Choroid plexus epithelial cell (primary cell): ENCODE measurements at places on chromosomes 4 and X.

- DNase-seq = no peak
These were observed 77.6 kb downstream of the CFAP299 start for GRCh38 chr4:80413086-80413485.

DNA sequence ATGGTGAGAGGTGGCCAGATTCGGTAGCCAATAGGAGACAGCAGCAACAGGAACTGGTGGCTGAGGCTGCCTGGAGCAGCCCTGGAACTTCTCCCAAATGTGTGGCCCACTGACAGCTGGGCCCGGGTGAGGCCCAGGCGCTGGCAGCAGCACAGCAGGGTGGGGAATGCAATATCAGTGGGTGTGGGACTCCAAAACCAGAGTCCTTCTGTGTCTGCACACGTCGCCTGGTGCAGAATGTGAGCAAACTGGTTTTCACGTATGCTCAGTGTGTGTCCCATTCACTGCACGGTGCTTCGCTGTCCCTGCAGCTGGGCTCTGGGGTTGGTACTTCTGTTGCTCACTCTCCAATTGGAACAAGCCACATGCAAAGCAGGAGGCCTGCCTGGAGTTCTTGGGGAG lies 14.4 kb upstream of the CENPU start:
- DNase-seq = no peak

DNA sequence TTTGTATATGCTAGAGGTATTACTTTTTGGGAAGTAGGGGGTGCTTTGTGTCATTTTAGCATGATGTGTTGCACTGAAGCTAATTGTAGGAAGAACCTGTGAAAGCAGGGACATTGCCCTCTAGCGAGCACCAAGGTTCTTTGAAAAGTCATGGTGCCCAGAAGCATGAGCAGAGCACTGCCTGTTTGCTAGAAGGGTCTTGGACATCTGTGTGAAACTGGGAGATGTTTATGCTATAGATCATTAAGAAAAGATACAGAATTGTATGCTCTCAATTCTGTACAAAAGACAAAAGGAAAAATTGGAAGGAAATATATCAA lies 14.7 kb downstream of the GRPR start:
- DNase-seq = peak; percentile 17

DNA sequence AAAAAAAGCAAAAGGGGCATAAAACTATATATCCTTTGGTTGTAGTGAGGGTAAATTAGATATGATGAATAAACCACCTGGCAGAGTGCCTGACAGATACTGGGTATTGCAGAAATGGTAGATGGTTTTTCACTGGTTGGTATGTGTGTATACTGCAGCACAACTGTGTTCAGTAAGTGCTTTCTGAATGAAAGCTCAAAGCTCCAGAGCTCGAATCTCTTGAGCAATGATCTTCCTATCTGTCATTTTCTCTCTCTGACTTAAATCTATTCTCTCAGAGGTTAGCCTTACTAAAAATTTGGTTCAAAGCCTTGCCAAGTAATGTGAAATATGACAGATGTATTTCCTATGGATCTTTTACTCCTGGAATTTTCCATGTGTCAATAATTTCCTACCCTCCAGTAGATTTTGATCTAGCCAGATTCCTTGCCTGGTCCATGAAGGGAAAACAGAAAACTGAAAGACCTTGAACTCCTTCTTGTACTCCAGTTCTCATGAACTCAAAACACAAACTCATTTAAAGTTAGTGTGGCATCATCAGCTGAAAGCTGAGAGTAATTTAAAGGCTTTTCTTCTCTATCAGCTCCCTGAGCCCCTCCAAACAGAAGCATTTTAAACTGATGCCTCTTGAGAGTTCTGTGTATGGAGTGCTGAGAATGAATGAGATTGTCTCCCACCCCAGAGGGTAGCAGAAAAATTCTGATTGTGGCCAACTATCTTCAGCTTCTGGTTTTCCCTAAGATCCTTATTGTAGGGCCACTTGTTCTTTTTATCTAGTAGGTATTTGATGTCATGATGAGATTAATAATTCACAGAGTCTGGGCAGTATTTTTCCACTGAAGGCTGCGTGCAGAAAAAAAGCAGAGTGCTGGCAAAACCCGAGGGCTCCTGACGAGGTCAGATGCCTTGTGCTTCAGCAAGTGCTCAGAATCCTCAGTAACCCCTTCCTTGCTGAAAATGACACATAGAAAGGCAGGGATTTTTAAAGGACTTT lies 363.4 kb upstream of the BOD1L1 start:
- peak; percentile 63 for DNase-seq

GRCh38 chr4:81227968-81228367 lies 12.9 kb upstream of the PRKG2 start:
- DNase-seq = no peak

DNA sequence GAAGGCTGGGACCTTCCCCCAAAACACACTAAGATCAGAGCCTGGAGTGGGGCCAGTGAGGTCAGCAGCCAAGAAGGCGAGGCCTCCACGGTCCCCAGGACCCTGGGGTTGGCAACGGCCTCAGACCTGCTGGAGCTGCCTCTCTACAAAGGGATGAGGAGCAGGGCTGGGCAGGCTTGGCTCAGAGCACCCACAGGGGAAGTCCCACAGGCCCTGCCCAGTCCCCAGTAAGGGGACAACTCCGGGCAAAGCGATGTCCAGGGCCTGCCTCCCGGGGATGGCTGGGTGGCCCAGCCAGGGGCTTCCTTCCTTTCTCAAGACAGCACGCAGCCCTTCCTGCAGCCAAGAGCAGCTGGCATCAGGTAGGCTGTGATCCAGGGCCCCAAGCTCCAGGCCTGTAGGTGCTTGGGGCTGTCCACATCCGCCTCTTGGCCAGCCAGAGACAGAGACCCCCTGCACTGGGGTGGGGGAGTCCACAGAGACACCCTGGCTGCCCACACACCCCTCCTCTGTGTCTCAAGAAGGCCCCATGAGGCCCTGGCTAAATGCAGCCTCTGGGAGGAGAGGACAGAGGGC lies 5.7 kb downstream of the MXD4 start:
- no peak for DNase-seq

GRCh38 chr4:113825272-113825671 lies 63.7 kb upstream of the CAMK2D start:
- no peak for DNase-seq

DNA sequence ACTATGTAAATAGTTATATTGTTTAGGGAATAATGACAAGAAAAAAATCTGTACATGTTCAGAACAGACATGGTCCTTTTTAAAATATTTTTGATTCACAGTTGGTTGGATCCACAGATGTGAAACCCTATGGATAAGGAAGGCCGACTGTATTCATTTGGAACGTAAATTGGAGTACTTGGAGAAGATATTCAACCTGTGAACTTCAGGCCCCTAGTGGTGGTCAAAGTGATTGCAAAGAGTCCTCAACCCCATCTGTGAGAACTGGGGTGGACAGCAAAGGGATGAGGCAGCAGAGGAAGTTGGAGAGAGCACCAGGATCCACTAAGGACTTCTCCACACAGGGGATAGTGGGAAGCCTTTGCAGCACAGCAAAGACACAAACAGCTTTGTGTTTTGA lies 6.2 kb upstream of the CXCL13 start:
- peak; percentile 78 for DNase-seq

DNA sequence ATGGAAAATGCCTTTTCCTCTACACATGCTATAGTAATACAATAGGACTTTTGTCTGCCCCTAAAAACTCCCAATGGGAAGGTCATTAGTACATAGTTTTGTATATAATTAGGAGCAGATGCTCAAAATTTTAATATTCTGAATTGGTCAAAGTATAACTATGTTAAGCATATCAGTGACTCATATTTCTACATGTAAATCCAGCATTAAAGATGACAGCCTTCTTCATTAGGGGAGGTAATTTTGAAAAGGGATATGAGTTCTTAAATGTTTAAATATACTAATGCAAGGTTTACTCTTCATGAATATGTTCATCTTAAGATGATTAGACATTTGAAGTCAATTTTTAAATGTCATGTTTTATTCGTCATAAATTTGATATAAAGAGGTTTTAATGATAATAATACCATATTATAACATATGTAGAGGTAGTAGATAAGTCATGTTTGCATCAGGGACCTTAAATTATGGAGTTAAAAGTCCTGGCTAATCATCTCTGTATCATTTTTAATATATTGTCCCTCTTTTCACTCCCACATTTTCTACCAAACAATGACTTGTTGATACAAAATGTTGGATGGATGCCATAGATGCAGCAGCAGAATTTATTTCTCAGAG lies 218.8 kb downstream of the STPG2 start:
- no peak for DNase-seq

GRCh38 chrX:111837197-111837596 lies 38.8 kb upstream of the TRPC5OS start:
- no peak for DNase-seq

DNA sequence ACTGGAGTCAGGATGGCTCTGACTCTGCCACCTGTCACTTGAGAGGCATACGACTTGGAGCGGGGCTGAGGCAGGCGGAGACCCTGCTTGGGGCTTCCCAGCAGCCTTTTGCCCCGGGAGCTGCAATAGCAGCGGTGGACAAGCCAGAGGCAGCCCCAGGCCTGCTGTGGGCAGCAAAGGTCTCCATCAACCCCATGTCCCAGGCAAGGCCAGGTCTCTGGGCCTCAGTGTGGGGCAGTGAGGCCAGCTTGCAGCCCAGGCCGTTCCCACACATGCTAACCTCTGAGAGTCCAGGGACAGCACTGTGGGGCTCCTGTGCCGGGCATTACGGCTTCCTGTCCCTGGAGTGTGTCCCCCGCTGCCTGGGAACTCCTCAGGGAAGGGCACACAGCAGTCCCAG lies 53.0 kb downstream of the FAM53A start:
- DNase-seq = no peak

- DNase-seq = no peak
These were observed 30.5 kb downstream of the CXCL8 start for GRCh38 chr4:73770917-73771316.

GRCh38 chr4:54391104-54391503 lies 162.0 kb downstream of the PDGFRA start:
- no peak for DNase-seq

DNA sequence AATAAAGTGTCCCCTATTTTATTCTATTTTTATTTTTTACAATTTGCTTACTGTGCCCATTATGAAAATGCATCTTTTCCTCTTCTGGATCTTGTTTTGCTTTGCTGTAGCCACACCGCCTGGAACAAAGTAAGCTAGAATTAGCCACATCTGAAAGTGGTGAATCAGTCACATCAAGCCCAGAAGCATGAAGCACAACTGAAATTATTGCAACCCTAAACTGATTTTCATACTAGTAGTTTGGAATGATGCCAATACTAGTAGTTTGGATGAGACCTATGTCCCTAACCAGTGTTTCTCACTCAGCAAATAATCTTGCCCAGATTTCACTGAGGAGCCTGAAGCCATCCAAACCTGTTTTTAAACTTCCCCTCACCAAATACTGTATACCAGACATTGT lies 303.0 kb downstream of the EPHA5 start:
- DNase-seq = peak; percentile 13

DNA sequence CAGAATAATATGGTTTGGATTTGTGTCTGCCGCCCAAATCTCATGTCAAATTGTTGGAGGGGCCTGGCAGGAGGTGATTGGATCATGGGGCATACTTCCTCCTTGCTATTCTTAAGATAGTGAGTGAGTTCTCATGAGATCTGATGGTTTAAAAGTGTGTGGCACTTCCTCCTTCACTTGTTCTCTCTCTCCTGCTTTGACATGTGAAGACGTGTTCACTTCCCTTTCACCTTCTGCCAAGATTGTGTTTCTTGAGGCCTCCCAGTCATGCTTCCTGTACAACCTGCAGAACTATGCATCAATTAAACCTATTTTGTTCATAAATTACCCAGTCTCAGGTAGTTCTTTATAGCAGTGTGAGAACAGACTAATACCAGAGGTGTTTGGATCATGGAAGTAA lies 325.7 kb upstream of the GIMD1 start:
- no peak for DNase-seq

DNA sequence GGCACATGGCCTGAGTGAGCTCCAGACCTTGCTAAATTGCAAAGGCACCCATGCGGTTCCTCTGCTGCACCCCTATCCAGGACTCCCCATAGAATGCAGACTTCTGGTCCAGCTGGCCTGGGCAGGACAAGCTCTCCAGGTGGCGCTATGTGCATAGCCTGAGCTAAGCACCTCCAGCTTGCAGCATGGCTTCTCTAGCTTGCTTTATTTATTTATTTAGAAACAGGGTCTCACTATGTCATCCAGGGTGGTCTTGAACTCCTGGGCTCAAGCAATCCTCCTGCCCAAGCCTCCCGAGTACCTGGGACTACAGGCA lies 5.5 kb upstream of the WFS1 start:
- DNase-seq = peak; percentile 86

DNA sequence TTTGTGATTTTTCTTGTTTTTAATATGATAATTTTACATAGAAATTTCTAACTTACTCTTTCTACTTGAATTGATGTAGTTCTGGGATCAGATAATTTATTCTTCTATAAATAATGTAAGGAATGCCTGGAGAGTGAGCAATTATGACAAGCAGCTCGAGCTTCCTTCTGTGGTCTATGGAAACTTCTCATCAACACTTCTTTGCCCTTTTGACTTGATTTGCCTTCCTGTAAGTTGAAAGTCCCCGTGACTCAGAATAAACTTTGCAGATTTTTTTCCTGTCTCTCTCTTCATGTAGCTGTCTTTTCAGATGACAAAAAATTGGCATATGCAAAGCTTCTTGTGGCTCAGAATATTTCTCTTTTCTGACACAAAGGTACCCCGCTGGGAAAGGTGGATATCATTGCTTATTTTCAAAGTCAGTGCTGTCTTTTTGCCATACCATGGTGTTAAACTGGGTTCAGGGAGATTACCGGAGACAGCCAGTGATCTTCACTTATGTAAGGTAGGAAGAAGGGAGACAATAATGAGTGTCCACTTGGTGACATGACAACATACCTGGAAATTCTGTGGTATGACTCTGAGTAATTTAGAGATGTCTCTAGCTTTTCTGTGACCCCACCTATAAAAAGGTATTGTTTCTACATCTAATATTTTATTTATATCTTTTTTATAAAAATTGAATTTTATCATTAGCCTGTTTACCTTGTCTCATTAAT lies 278.6 kb upstream of the GNPDA2 start:
- peak; percentile 62 for DNase-seq
